GM13976 (cell line): ENCODE measurements at places on chromosomes 1 and 21.
A peak's percentile ranks its signal among the peaks of the same experiment; 100 is the strongest.

- no peak for DNase-seq
Measured at GRCh38 chr21:36803051-36803645, 104.2 kb downstream of the SIM2 start.

GRCh38 chr1:18946550-18947381 lies 9.7 kb downstream of the IFFO2 start:
- DNase-seq: no peak

- DNase-seq: no peak
Measured at GRCh38 chr1:179175011-179175841, 54.3 kb downstream of the ABL2 start.

DNA sequence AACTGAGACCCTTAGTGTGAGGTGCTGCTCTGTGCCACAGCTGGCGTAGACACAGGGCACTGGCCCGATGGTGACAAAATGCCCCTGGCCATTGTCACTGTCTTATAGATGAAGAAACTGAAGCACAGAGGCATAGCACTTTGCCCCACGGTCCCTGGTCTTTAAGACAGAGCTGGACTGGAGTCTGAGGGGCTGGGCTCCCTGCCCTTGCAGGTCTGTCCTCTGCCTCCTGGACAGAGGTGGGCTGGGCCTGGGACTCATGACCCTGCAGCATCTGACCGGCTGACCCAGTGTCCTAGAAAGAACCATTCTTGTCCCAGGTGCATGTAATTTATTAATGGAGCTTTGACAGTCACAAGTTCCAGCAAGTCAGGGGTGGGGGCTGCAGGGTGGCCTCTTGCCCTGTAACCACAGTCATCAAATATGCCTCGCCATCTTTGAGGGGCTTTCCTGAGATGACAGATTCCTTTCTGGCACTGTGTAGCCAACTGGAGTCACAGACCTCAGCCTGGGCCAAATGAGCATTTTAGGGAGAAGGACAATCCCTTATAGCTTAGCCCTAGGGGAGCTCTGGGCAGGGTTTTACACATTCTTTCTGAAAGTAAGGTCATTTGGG lies 6.1 kb downstream of the SLFNL1 start:
- DNase-seq: no peak

DNA sequence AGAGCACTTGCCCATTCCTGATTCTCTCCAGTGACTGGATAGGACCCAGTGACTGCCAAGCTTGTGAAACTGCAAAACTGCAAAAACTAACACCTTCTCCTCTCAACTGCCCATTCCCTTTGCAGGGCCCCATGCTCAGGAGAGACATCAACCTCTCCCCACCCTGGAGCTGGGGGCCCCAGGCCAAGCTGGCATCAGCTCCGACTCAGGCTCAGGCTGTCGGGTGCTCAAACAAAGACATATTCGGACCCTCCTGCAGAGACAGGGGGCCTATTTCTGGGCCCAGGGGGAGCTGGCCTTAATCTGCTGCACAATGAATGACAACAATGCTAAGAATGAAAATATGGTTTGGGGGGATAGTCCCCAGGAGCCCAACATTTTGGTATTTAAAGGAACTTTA lies 11.8 kb downstream of the LMX1A start:
- DNase-seq: no peak

GRCh38 chr1:218349348-218350034 lies 4.4 kb downstream of the TGFB2 start:
- no peak for DNase-seq

GRCh38 chr21:33111577-33111976 lies 41.6 kb downstream of the OLIG1 start:
- DNase-seq: no peak

DNA sequence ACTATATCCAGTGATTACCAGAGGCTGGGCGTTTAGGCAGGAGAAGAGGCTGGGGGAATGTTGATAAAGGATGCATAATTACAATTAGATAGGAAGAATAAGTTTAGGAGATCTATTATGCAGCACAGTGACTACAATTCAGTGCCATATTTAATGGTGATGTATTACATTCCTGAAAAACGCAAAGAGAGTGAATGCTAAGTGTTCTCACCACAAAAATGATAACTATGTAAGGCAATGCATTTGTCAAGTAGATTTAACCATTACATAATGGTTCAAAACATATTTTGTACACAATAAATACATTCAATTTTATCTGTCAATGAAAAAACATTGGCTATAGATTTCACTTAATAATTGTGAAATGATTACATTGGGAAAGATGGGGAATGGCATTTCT lies 548.9 kb downstream of the NUF2 start:
- DNase-seq: no peak

DNA sequence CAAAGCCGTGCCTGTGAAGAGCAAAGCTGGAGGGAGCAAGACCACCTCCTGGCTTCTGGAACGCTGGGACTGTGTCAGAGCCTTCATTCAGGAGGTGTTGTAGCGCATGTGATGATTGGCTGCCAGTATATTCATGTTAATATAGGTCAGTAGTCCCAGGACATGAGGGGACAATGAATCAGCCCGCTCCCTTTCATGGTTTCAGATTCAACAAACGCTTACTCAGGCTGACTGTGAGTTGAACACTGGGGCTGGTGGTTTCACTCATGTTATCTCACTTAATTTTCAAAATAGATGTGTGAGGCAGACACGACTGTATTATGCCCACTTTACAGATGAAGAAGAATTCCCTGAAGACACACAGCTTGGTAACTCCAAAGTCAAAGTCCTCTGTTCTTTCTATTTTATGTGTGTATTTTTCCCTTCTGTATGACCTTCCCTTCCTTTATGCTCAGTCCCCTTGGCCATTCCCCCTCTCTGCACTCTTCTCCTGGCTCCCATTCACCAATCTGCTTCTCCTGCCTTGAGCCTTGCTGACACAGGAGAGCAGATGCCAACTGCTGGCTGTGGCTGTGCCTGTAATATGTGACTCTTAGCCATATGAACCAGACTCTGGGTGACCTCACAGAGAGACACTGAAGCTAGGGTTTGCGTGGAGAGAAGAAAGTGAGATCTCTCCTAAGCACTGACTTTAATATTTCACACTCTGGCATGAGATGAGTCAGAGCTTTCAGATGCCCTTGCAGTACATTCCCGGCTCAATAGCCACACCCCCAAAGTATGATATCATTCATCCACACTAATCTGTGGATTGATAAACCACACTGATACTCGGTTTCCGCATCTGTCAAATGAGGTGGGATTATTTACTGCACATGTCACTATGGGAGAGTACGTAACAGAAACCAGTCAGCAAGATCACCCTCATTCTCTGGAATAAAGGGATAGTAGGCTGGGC lies 31.4 kb upstream of the KIRREL1 start:
- no peak for DNase-seq

- DNase-seq: peak; percentile 85
Measured at GRCh38 chr1:206469933-206470691, at the start of gene IKBKE. IKBKE (plus strand) TSS chr1:206470476; CDS start chr1:206473228, 2,752 bp downstream.

- DNase-seq: no peak
Measured at GRCh38 chr1:200693327-200693726, 23.6 kb upstream of the DDX59 start.

- no peak for DNase-seq
Measured at GRCh38 chr1:170864238-170864637, 71.1 kb upstream of the MROH9 start.

DNA sequence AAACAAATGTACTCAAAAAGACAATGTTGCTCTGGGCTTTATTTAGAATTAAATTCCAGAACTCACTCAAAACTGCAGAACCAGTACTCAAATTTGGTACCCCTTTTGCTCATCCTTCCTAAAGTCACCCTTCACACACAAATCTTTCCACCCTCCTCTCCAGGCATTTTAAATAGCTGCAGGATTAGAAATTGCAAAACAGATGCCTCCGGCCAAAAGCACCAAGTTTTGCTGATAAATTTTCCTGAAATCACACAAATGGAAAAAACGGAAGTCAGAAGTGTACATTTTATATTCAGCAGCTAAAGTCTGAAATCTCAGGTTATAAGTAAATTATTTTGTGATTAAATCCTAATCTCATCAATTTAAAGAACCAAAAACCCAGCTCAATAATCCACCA lies 147.0 kb downstream of the NRIP1 start:
- no peak for DNase-seq

GRCh38 chr1:47918257-47918867 lies 78.8 kb downstream of the TRABD2B start:
- no peak for DNase-seq

DNA sequence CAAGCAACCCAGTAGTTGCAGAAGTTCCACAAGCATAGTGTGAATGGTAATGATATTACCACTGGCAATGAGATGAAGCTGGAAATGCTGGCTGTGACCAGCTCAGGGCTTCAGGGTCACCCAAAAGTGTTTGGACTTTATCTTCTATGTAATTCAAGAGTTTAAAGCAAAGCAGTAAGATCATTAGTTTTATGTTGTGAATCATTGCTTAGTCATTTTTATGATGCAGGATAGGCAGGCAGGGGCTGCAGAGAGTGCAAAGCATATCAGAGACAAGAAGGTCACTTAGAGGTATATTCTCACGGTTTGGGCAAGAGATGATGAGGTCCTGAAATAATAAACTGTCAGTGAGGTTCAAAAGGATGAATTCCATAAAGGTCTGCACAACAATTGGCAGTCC lies 147.4 kb downstream of the OLFM3 start:
- no peak for DNase-seq

DNA sequence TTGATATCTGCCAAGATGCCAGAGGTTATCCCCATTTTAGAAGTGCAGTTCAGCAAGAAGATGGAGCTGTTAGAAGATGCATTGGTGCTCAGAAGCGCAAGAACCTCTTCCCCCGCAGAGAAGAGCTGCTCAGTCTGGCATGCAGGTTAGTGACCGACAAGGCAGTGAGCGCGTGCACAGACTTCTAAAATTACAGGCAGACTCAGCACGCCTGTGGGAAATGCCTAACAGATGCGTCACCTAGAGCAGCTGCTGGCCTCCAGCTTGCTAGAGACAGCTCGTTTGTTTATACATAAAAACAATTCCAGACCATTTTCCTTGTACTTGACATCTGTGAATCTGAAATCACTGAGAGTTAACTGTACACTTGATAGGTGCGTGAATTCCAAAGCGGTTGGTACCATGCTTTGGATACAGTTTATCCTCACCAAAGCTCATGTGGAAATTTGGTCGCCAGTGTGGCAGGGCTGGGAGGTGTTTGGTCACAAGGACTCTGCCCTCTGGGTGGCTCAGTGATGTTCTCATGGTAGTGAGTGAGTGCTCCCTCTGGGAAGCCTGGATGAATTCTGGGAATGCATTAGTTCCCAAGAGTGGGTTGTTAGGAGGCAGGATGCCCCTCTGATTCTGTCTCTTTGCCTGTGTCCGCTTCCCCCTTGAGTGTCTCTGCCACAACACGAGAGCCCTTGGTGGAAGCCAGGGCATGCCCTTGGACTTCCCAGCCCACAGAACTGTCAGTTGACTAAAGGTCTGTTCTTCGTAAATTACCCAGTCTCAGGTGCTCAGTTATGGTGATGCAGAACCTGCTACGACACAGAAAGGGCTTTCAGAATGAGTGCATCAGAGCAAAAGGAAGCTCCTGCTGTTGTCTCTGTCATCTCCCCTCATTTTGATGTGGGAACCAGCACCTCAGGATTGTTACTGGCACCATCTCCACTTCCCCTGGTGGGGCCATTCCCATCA lies 24.4 kb downstream of the SNAP47 start:
- no peak for DNase-seq
